ENCODE measurements at places on chromosomes 3 and 15.
A peak's percentile ranks its signal among the peaks of the same experiment; 100 is the strongest.

GRCh38 chr15:42082823-42083604 is 11.3 kb downstream of the PLA2G4D start:
- DNase-seq: no peak

DNA sequence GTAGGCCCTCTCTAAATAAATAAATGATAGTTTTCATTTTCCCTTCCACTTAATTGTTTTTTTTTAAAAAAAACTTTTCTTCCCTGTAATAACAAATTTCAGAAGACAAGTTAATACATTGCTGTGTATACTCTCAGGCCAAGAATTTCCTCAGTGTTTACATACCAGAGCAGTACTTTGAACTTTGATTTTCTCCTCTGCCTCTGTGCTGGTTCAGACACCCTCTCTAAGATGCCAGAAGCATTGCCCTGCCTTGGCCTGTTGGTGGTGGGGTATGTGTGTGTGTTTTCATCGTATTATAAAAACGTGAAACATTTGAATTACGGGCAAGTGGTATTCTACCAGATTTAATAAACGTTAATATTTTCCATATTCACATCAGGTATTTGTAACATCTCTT is 70.1 kb downstream of the SMAD3 start:
- no peak for DNase-seq

DNA sequence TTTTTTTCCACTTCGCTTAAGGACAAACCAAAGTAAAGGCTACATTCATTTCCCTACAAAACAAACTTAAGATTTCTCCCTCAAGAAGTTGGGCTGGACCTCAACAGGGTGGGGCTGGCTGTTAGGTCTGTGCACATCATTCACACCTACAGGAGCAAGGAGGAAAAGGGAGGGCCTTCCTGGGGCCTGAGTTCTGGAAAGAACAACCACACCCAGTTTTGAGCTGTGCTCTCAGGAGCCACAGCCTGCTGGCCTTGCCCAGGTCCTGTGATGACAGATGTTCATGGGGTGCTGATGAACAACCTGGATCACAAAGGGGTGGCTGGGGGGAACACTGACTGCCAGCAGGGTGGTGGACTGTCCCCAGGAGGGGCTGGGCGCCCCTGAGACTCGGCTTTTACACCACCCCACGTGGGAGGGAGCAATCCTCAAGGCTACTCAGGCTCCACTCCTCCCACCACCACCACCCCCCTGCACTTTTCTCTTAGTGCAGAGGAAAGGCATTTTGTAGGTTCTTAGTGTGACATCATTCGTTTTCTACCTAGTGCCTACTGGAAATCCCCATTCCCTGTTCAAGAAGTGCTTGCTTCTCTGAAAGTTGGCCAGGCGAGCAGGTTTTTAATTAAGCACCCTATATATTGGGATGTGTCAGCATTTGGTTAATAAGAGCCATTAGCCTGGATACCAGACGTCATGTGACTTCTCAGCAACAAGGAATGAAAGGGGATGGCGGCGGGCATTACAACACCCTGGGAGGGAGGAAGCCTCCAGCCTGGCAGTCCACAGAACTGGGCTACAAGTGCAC is 35.7 kb downstream of the CCNB2 start:
- no peak for DNase-seq

DNA sequence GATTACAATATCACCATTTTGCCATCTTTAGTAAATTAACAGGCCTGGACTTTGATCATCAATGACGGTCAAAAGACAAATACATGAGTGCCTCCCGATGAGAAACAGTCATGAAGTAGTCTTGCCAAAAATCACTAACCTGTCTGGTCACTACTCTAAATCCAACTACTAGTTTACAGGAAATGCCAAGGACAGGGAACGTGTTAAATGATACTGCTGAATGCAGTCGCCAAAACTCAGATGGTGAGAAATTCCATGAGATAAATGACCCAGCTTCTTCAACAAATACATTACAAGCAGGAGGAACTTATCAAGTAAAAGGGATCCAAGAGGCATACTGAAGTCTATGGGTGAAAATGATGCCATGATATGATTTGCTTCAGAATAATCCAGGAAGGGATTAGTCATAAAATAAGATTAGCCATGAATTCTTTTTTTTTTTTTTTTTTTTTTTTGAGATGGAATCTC is 35.8 kb upstream of the ATP13A3 start:
- no peak for DNase-seq

DNA sequence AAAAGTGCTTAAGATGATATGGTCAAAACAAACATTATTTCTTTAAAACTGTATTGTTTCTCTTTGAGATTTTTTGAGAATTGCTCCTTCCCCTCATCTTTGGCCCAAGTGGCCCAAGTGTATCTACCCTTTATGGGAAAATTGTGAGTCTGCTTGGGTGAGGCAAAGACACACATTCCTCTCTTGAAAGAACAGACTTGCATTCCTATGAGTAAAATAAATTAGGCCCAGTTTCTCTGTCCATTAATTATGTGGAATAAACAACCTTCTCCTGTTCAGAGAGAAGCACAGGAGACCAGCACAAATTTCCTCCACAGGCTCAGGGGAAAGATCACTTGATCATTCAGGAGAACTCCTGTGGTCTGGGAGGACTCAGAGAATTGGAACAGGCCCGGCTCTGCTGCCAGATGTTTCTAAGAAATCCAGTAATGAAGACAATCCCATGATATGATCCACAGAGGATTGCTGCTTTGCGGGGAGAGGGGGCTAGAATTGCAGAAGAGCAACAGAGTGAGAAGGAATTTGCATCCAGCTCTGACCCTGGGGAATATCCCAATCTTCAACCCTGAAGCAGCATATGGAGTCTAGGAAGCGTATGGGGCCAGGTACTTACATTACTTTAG is 53.8 kb upstream of the BOC start:
- no peak for DNase-seq

DNA sequence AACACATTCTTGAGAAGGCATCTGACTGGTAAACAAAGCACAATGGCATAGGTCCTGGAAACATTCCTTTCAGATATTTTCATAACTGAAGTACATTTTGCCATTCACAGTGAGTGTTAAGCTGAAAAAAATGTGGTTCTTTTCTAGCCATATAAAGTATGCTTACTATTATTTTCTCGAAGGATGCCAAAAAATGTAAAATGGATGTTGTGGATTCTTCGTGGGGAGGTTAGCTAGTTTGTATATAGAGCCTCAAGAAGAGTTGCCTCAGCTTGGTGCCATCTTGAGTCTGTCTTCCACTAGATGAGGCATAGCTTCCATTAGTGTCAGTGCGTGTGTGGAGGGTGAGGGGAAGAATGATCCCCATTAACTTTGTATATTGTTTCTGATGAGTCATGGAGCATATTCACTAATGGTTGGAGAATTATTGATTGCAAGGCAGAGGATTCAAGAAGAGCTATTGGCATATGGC is 4.1 kb downstream of the MBNL1 start:
- no peak for DNase-seq

GRCh38 chr15:94704421-94704820 is 473.1 kb downstream of the MCTP2 start:
- DNase-seq: no peak

DNA sequence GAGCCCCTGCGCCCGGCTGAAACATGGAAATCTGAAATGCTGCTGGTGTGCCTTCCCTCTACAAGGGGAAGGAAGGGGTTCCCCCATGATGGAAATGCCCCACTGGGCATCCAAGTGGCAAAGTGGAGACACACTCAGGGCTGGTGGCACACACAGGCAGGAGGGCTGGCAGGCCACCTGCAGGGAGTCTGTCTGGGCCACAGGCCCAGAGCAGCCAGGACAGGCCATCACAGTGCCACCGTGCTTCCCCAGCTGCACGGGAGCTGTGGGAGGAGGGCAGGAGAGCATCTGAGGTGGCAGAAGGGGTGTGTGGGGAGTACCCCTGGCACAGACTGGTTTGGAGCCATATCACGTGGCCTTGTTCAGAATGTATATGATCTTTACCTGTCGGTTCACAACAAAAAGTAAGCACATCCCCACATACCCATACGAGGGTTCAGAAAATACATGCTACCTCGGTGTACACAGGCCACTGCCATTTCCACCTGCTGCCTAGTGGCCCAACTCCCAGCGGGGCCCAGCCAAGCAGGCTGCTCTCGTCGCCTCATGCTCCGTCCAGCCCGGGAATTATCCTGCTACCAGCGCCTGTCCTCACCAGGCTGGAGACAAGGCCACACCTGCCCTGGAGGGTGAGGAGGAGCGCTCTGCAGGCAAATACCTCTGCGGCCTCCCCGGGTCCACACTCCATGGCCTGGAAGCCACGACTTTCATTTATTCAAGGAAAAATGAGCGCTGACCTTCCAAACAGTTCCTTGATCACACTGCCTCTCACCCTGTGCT is 22.6 kb upstream of the DUSP7 start:
- DNase-seq: no peak

- no peak for DNase-seq
Observed at GRCh38 chr3:188183452-188183851, 29.5 kb downstream of the LPP start.

GRCh38 chr3:98343647-98344507 is 9.8 kb upstream of the OR5K4 start:
- no peak for DNase-seq

- DNase-seq: peak; percentile 11
Observed at GRCh38 chr15:100849021-100849854, 30.4 kb upstream of the ALDH1A3 start.

- DNase-seq: no peak
Observed at GRCh38 chr3:53242642-53243041, 13.2 kb downstream of the TKT start.

GRCh38 chr15:50113992-50114780 is 4.8 kb downstream of the ATP8B4 start:
- DNase-seq: no peak

GRCh38 chr3:147462856-147463255 is 53.7 kb downstream of the ZIC1 start:
- no peak for DNase-seq
